Activated naive CD8-positive, alpha-beta T cell treated with anti-CD3 and anti-CD28 coated beads, Interleukin-2, amount 10 ng/mL, durations not matched to agents 7 days and 5 days (primary cell): ENCODE measurements at places on chromosomes 11 and 22. TPM values are rescaled to one million over a fixed set of nuclear protein-coding genes. Genes with fewer than 3 reads are reported as not detected.

The TSPAN32 gene
- 52.3 TPM for total RNA-seq

DNA sequence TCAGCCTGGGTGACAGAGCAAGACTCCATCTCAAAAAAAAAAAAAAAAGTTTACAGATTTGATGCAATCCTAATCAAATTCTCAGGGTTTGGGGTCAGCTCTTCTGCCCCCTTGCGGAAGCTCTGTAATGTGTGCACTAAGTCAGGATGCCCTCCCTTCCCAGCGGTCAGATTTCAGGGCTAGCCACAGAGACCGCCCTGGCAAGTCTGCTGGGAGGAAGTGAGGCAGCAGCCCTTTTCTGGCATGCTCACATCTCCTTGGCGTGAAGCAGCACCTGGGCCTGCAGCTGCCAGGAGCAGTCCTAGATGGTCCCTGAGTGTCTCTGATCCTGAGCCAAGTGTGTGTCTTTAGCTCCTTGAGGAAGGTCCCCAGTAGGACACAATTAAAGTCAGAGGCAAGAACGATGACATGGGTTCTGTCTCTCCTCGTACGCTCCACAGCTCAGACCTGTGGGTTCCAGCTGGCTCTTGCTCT, 10.9 kb upstream of the APOBEC3C start:
- H3K4me3 ChIP-seq: no peak overlapping the region
- H3K27me3 ChIP-seq: peaks cover 12% of the 10 kb centered on the region
- no peaks in the 10 kb centered on the region for H3K36me3 ChIP-seq
- H3K4me1 ChIP-seq: peaks cover 10% of the 10 kb centered on the region
- H3K27ac ChIP-seq: no peak overlapping the region

GRCh38 chr11:28089378-28089777, 18.6 kb downstream of the KIF18A start:
- no peak overlapping the region for H3K4me3 ChIP-seq
- no peak overlapping the region for H3K27ac ChIP-seq
- peaks cover 24% of the 10 kb centered on the region for H3K36me3 ChIP-seq
- H3K27me3 ChIP-seq: no peaks in the 10 kb centered on the region
- DNase-seq: no peak
- H3K4me1 ChIP-seq: peaks cover 5% of the 10 kb centered on the region

- no peak overlapping the region for H3K27ac ChIP-seq
- H3K36me3 ChIP-seq: peaks cover 4% of the 10 kb centered on the region
- H3K4me3 ChIP-seq: no peak overlapping the region
- H3K27me3 ChIP-seq: no peaks in the 10 kb centered on the region
- no peak for DNase-seq
- H3K4me1 ChIP-seq: peaks cover 7% of the 10 kb centered on the region
These were observed 85.0 kb downstream of the ALX4 start for GRCh38 chr11:44224867-44225501.

DNA sequence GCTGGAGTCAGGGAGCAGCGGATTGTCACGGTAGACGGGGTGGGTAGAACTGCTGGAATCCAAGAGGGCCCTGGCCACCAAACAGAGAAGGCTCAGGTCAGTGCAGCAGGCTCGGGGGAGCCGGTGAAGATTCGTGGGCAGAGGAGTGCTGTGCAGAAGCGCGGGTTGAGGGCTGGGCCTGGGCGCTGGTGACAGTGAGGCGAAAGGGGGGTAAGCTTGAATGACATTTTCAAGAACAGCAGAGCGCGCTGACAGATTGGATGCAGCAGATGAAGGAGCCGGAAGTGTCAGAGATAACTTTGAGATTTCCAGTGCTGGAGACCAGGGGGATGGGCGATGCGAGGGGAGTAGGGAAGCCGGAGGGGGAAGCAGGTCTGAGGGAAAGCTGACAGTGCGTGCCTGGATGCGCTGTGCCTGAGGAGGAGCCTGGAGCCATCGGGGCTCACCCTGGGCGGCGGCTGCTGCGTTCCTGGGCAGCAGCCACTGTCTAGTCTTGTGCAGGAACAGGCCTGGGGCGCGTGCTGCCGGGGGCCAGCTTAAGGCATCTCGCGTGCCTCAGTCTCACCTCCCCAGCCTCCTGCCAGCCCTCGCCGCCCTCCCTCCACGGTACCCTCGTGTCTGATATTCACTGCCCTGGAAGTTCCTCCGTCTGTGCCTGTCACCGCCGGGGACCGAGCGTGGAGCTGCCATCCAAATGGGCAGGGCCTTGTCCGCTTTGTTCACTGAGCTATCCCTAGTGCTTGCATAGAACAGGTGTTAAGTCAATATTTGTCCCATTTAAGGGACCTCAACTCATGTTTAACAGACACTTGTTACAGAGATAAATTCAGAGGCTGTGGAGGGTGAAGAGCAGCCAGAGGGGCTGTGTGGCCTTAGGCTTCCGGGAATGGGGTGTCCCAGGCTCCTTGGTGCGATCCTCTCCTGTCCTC, 5.2 kb downstream of the GRIK4 start:
- H3K36me3 ChIP-seq: no peaks in the 10 kb centered on the region
- peaks cover 29% of the 10 kb centered on the region for H3K27me3 ChIP-seq
- H3K27ac ChIP-seq: no peak overlapping the region
- no peak for DNase-seq
- no peaks in the 10 kb centered on the region for H3K4me1 ChIP-seq

GRCh38 chr11:130208241-130209127, 48.9 kb downstream of the ST14 start:
- no peak overlapping the region for H3K27ac ChIP-seq
- H3K4me1 ChIP-seq: no peaks in the 10 kb centered on the region
- no peak overlapping the region for H3K4me3 ChIP-seq

DNA sequence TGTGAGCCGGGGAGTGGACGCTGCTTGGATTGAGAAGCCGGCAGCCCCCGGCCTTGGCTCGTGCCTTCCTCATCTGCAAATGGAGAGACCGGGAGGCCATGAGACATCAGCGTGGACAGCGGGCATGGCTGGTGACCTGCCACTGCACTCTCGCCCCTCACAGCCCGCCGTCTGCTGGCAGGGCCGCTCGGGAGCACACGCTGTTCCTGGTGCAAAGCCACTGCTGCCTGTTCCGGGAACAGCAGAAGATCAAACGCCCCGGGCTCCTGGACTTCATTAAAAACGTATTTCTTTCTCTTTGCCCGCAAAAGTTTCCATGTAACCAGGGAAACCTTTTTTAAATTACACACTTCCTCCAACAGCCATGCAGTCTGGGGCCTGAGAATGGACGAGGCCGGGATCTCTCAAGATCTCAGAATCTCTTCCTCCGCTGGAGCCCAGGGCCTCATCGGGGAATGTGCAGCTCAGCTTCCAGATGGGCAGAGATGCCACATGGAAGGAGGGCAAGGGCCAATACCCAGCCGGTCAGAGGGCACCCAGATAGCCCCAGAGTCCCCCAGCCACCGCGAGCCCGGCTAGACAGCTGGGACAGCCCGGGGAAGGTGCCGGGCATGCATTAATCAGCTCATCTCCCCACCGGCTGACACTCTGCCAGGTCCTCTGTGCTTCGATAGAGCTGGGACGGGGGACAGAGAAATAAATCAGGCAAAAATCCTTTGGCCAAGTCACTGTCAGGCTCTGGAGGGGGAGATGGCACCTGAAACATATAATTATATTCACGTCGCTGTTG, 62.8 kb upstream of the PRR5 start:
- no peaks in the 10 kb centered on the region for H3K36me3 ChIP-seq
- peaks cover 5% of the 10 kb centered on the region for H3K4me1 ChIP-seq
- H3K4me3 ChIP-seq: no peak overlapping the region

The PNPLA5 gene
- not detected for total RNA-seq

The OR52I1 gene
- not detected for total RNA-seq

The OR6A2 gene
- total RNA-seq: not detected

DNA sequence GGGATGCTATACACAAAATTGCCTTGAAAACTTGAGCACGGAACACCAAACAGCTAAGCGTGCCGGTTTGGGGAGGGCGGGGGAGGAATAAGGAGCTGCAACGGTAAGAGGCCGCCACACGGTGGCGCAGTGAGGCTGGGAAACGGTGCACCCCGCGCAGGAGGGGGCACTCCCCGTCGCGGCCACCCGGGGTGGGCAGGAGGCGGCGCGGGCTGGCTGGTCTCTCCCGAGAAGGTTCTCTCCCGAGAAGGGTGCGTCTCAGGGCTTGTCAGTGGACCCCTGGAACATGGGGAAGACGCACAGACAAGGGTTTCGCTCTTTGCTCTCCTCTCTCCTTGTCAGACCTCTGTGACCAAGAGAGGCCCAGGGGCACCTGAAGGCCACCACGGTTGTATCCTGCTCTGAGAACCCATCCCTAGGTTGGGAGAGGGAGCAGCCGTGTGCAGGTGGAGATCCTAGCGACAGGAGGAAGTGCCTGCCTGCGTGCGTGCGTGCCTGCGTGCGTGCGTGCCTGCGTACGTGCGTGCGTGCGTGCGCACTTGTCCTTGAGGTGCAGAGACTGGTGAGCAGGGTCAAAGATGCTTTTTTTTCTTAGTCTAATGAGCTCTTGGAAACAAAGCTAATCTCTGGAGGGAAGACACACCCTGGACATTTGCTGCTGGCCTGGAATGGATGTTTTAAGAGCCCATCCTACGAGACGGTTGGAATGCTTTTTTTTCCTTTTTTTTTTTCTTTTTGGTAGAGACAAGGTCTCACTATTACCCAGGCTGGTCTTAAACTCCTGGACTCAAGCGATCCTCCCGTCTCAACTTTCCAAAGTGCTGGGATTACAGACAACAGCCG, 18.1 kb upstream of the JAM3 start:
- H3K27ac ChIP-seq: no peak overlapping the region
- H3K27me3 ChIP-seq: peaks cover 21% of the 10 kb centered on the region
- H3K36me3 ChIP-seq: peaks cover 2% of the 10 kb centered on the region

The H19 gene
- total RNA-seq: not detected

The MRGPRX4 gene
- not detected for total RNA-seq

- no peak overlapping the region for H3K4me3 ChIP-seq
- no peak overlapping the region for H3K27ac ChIP-seq
- H3K27me3 ChIP-seq: no peaks in the 10 kb centered on the region
- DNase-seq: no peak
These were observed 11.8 kb upstream of the C11orf91 start for GRCh38 chr11:33712436-33712835.

The USP2 gene
- 0.83 TPM for total RNA-seq

GRCh38 chr11:67387518-67387917, 4.3 kb upstream of the RAD9A start:
- H3K27ac ChIP-seq: no peak overlapping the region
- H3K4me3 ChIP-seq: no peak overlapping the region
- no peak for DNase-seq
- peaks cover 22% of the 10 kb centered on the region for H3K4me1 ChIP-seq
- H3K27me3 ChIP-seq: peaks cover 11% of the 10 kb centered on the region
- H3K36me3 ChIP-seq: no peaks in the 10 kb centered on the region

GRCh38 chr11:104118105-104118744, 45.7 kb downstream of the PDGFD start:
- no peaks in the 10 kb centered on the region for H3K36me3 ChIP-seq
- H3K27ac ChIP-seq: no peak overlapping the region
- H3K4me3 ChIP-seq: no peak overlapping the region
- no peaks in the 10 kb centered on the region for H3K27me3 ChIP-seq
- no peak for DNase-seq

GRCh38 chr11:122724520-122724919, 69.0 kb downstream of the UBASH3B start:
- no peaks in the 10 kb centered on the region for H3K27me3 ChIP-seq
- H3K4me3 ChIP-seq: peak overlapping the region; percentile 70
- H3K4me1 ChIP-seq: peaks cover 73% of the 10 kb centered on the region
- peaks cover 21% of the 10 kb centered on the region for H3K36me3 ChIP-seq
- peak overlapping the region; percentile 80 for H3K27ac ChIP-seq

The IFITM10 gene
- total RNA-seq: 0.82 TPM

DNA sequence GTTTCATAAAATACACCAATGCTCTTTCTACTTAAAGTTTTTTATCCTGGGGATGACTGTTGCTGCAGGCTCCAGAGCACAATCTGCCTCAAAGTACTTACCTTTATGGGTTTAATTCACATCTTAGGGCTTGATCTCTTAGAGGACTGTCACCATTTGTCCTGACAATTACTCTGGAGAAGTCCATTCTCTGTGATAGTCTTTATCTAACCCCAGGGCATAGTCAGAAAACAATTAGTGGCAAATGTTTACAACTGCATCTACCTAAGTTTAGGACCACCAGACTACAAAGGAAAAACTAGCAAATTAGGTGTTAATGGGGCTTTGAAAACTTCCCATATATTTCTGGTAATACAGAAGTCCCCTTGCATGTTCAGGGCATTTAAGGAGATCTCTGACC, 973.5 kb downstream of the JRKL start:
- no peaks in the 10 kb centered on the region for H3K4me1 ChIP-seq
- no peaks in the 10 kb centered on the region for H3K27me3 ChIP-seq
- H3K36me3 ChIP-seq: no peaks in the 10 kb centered on the region
- H3K27ac ChIP-seq: no peak overlapping the region
- H3K4me3 ChIP-seq: no peak overlapping the region
- DNase-seq: no peak

DNA sequence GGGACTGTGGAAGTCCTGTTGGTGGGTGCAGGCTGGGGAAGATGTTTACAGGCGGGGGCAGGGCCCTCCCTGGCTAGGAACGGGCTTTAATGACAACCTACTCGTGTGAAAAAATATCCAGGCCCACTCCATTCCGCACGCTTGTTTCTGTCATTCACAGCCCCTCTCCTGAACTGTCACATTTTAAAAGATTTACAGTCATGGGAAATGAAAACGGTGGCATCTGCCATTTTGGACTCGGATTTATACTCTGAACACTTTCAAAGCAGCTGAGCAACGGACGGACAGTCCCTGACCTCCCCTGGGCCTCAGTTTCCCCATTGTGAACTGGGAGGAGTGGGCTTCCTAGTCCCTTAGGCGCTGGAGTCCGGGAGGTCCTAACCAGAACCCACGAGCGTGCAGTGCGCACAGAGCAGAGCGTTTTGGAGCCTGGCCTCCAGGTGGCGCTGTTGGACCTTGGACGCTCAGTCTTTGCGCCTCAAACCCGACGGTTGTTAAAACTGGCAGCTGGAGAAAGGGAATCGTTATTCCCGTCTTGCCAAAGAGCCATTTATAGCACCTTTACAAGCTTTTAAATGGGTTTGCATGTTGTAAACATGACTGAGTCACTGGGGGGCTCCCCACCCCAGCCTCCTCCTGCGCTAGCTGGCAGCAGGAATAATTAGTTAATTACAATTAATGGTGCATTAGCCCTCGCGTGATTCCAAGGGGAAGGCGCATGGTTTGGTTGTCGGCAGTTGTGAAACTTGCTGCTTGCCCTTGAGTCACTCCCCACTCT, 75.3 kb downstream of the FBLN1 start:
- H3K4me3 ChIP-seq: no peak overlapping the region
- H3K27ac ChIP-seq: no peak overlapping the region
- no peaks in the 10 kb centered on the region for H3K36me3 ChIP-seq
- H3K4me1 ChIP-seq: peaks cover 4% of the 10 kb centered on the region
- peaks cover 5% of the 10 kb centered on the region for H3K27me3 ChIP-seq
- peak; percentile 86 for DNase-seq

GRCh38 chr11:65357856-65358356, 3.4 kb downstream of the TIGD3 start:
- no peaks in the 10 kb centered on the region for H3K36me3 ChIP-seq
- no peak overlapping the region for H3K27ac ChIP-seq
- no peak for DNase-seq
- no peak overlapping the region for H3K4me3 ChIP-seq
- no peaks in the 10 kb centered on the region for H3K27me3 ChIP-seq
- peaks cover 15% of the 10 kb centered on the region for H3K4me1 ChIP-seq

DNA sequence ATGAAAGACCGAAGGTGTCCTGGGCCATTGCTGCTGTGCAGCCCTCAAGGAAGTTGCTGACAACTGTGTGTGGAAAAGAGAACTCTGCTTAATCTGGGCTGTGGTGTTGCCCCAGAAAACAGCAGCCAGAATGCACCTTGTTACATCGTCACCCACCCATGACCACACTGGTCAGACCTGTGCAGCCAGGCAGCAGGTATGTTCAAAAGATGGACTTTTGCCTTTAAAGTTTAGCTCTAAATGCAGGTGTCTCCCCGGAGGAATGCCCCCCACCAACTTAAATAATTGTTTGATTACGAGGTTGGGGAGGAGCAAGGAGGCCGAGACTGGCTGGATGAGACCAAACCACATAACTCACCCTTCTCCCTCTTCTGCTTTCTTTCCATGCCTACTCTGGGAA, 15.3 kb upstream of the POLA2 start:
- H3K27ac ChIP-seq: no peak overlapping the region
- H3K36me3 ChIP-seq: peaks cover 2% of the 10 kb centered on the region
- no peak overlapping the region for H3K4me3 ChIP-seq
- H3K4me1 ChIP-seq: no peaks in the 10 kb centered on the region
- DNase-seq: no peak
